SJSA1 (cell line): ENCODE measurements at places on chromosomes 3 and 15. TPM values are rescaled to one million over a fixed set of nuclear protein-coding genes. Genes with fewer than 3 reads are reported as not detected.

GRCh38 chr3:72127844-72128243 is 342.9 kb upstream of the PROK2 start:
- peaks cover 18% of the 10 kb centered on the region for H3K4me1 ChIP-seq
- no peak overlapping the region for H3K4me3 ChIP-seq
- H3K27ac ChIP-seq = no peak overlapping the region
- no peaks in the 10 kb centered on the region for H3K27me3 ChIP-seq

DNA sequence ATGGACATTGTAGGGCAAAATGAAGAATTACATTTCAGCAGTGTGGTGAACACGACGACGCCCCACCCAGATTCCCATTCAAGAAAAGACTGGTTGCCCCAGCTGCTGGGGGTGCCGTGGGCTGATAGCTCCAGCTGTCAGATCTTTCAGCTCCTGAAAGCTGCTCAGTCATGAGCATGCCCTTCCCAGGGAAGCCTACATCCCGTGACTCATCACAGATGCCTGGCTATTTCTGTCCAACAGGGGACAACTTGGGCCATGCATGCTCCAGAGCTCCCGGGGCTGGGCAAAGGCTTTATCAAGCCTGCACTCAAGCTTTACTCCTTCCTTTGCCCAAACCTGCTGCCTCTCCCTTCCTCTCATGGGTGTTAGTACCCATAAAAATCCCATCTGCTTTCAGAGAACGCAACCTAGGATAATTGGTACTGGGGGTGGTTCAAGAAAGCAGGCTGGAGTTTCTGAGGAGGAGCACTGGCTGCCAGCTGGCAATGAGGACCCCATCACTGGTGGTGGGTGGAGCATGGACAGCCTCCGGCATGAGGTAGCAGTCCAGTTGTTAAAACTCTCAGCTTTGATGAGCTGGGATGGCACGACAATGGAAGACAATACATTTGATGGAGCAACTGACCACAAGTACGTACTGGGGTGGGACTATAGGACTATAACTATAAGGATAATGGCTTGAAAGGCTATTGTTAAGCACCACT is 16.4 kb upstream of the ST8SIA2 start:
- no peaks in the 10 kb centered on the region for H3K36me3 ChIP-seq
- H3K4me1 ChIP-seq = no peaks in the 10 kb centered on the region
- no peak overlapping the region for H3K27ac ChIP-seq
- H3K27me3 ChIP-seq = peaks cover 8% of the 10 kb centered on the region

DNA sequence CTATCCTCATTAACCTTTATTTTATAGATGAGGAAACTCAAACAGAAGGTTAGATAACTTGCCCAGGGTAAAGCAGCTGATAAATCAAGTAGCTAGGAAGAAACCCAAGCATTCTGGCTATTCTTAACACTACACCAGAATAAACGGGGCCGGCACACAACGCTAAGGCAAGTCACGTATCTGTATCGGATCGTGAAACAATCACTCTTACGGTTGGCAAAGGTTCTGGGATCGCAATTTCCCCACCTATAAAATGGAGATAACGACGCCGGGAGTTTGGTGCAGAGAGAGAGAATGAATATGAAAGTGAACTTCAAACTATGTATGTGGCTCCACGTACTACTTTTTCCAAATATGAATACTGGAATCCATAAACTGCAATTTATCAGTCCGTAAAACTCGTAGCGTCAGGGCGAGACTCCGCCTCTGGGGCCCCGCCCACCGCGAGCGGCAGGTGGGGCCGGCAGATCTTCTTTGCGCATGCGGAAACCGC is 252 bp upstream of the ARMC8 start:
- peak; percentile 80 for DNase-seq
- H3K27me3 ChIP-seq = peaks cover 14% of the 10 kb centered on the region
- peak overlapping the region; percentile 71 for H3K4me3 ChIP-seq
- peaks cover 7% of the 10 kb centered on the region for H3K4me1 ChIP-seq
- peaks cover 31% of the 10 kb centered on the region for H3K36me3 ChIP-seq

- H3K27me3 ChIP-seq = no peaks in the 10 kb centered on the region
- no peak overlapping the region for H3K4me3 ChIP-seq
- no peak overlapping the region for H3K27ac ChIP-seq
- no peak for DNase-seq
These were observed 55.8 kb upstream of the LMCD1 start for GRCh38 chr3:8445861-8446260.

GRCh38 chr3:4820296-4821121 is 158.7 kb upstream of the BHLHE40 start:
- DNase-seq = no peak
- H3K4me1 ChIP-seq = peaks cover 12% of the 10 kb centered on the region
- H3K27ac ChIP-seq = no peak overlapping the region
- no peaks in the 10 kb centered on the region for H3K27me3 ChIP-seq
- no peak overlapping the region for H3K4me3 ChIP-seq

GRCh38 chr3:37949866-37950265 is 40.7 kb upstream of the VILL start:
- peaks cover 7% of the 10 kb centered on the region for H3K36me3 ChIP-seq
- DNase-seq = peak; percentile 94
- no peaks in the 10 kb centered on the region for H3K27me3 ChIP-seq
- H3K4me1 ChIP-seq = peaks cover 67% of the 10 kb centered on the region
- H3K27ac ChIP-seq = peak overlapping the region; percentile 41

DNA sequence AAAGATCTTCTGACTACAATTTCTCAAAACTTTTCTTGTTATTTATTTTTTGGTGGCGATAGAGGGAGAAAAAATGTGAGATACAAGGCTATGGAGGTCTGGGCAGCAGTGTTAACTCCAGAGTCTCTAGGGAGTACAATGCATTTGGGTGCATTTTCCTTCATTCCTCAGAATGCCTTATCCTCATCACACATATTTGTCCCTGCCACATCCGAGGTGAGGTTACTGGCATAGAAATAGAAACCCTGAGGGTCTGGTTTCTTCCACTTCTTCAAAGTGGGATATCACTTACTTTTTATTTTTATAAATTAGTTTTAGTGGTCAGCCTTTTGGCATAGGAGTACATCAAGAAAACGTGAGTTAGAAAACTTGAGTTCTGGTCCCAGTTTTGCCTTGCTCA is 150.4 kb downstream of the TIGIT start:
- DNase-seq = no peak
- no peaks in the 10 kb centered on the region for H3K27me3 ChIP-seq
- peaks cover 11% of the 10 kb centered on the region for H3K4me1 ChIP-seq
- no peak overlapping the region for H3K4me3 ChIP-seq

Gene TMCO5A
- total RNA-seq = not detected in 2 replicates

Gene CNOT10
- total RNA-seq = 26.8 and 28.4 TPM in 2 replicates
